ENCODE measurements at places on chromosomes 12 and 14. TPM values are rescaled to one million over a fixed set of nuclear protein-coding genes. Genes with fewer than 3 reads are reported as not detected.

- H3K27me3 ChIP-seq: peaks cover 31% of the 10 kb centered on the region
- no peak for DNase-seq
- H3K4me1 ChIP-seq: no peaks in the 10 kb centered on the region
- H3K4me3 ChIP-seq: no peak overlapping the region
These were observed 25.8 kb upstream of the BEGAIN start for GRCh38 chr14:100612986-100613385.

GRCh38 chr14:67370830-67371229 is 10.7 kb downstream of the EIF2S1 start:
- H3K36me3 ChIP-seq: peaks cover 76% of the 10 kb centered on the region
- H3K4me1 ChIP-seq: peaks cover 3% of the 10 kb centered on the region
- DNase-seq: peak; percentile 36
- no peak overlapping the region for H3K4me3 ChIP-seq
- H3K27me3 ChIP-seq: no peaks in the 10 kb centered on the region
- no peak overlapping the region for H3K27ac ChIP-seq

The RAPGEF3 gene
- 3.7 TPM for total RNA-seq

- H3K4me3 ChIP-seq: no peak overlapping the region
- peaks cover 5% of the 10 kb centered on the region for H3K4me1 ChIP-seq
- no peaks in the 10 kb centered on the region for H3K27me3 ChIP-seq
- H3K36me3 ChIP-seq: no peaks in the 10 kb centered on the region
These were observed 16.8 kb upstream of the ITPK1 start for GRCh38 chr14:93132472-93133065.
